ENCODE measurements at places on chromosomes 5 and 9. TPM values are rescaled to one million over a fixed set of nuclear protein-coding genes. Genes with fewer than 3 reads are reported as not detected.

The VLDLR gene
- total RNA-seq, result 41.3 TPM

The SARDH gene
- total RNA-seq, result 0.18 TPM

The EMB gene
- total RNA-seq, result 0.16 TPM

The INSL4 gene
- total RNA-seq, result not detected

The OGN gene
- total RNA-seq, result 140 TPM

The FCN2 gene
- not detected for total RNA-seq

The PLAC8L1 gene
- not detected for total RNA-seq

The LCN9 gene
- not detected for total RNA-seq

The FAM169A gene
- 0.16 TPM for total RNA-seq

The DAB2IP gene
- total RNA-seq, result 17.4 TPM

The PHYHD1 gene
- 13.1 TPM for total RNA-seq

Measured in fibroblast of the aortic adventitia (primary cell).